ENCODE measurements at places on chromosomes 5 and 9. TPM values are rescaled to one million over a fixed set of nuclear protein-coding genes. Genes with fewer than 3 reads are reported as not detected.

DNA sequence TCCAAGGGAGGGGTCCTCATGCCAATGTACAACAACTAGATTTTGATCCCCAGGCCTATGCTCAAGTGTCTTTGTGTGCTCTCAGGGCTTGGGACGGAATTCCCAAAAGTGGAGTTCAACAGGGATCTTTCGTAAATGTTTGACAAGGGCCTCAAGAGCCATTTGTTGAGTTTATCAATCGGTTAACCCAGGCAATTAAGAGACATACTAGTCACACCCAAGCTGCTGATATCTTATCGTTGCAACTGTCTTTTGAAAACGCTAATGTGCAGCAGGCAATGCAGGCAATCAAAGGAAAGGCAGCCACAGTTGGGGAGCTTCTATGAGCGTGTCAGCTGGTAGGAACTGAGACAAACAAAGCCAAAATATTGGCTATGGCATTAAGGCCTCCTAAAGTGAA lies 161.2 kb downstream of the CPLANE1 start:
- no peak for DNase-seq

DNA sequence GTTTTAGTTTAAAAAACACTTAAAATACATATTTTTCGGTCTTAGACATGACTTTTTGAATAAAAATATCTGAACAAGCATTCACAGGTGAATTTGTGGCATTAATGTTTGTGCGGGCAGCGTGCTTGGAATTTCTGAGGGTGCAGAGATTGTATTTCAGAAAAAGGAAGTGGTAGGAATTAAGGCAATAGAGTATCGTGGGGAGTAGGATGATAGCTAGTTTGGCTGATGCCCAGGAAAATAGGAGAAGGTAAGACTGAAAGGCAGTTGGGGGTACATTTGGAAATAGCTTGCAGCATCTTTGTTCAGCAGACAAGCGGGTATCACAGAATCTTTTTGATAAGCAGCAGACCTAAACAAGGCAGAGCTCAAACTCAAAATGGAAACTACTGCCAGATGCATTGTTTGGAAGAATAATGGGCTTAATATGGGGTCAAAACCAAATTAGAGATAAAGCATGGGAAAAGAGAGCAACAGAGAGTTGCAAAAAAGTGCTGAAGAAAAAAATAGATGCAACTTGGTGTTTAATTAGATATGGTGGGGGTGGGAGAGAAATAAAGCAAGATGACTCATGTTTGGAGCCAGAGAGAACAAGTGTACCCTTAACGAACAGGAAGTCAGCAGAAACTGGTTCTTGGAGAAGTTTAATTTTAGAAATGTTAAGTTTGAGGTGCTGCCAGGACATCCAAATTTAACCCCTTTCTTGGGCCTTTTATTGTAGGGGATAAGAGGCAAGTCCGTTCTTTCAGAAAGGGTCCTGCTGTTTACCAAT lies 85.7 kb upstream of the ARRDC3 start:
- DNase-seq: no peak

- no peak for DNase-seq
Measured at GRCh38 chr9:87180361-87180760, 233.1 kb upstream of the GAS1 start.

GRCh38 chr5:75993183-75993582 lies 90.0 kb upstream of the SV2C start:
- DNase-seq: no peak

The RAD1 gene
- 20.1 TPM for polyA plus RNA-seq

The HTR4 gene
- not detected for polyA plus RNA-seq

The ZNG1A gene
- polyA plus RNA-seq: 48.2 TPM

The UGT3A2 gene
- polyA plus RNA-seq: 0.68 TPM

The SPINK14 gene
- polyA plus RNA-seq: not detected

Measured in forelimb muscle (tissue), 1 donor.